Fibroblast of skin of back (primary cell): ENCODE measurements at places on chromosomes 2 and 18.
A peak's percentile ranks its signal among the peaks of the same experiment; 100 is the strongest.

DNA sequence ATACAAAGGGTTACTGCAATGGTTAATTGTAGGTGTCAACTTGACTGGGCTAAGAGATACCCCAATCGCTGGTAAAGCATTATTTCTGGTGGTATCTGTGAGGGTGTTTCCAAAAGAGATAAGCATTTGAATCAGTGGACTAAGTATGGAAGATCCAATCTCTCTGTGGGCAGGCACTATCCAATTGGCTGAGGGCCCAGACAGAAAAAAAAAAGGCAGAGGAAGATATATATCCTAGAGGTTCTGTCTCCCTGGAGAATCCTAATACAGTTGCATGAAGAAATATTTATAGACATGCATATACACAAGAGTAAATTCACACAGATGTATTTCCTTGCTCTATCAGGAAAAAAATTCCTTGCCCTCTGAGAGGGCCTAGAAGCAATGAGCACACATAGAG, 43.9 kb downstream of the TBC1D8 start:
- DNase-seq, result no peak

- DNase-seq, result peak; percentile 40
Measured at GRCh38 chr2:200279857-200280256, 26.6 kb upstream of the SPATS2L start.

DNA sequence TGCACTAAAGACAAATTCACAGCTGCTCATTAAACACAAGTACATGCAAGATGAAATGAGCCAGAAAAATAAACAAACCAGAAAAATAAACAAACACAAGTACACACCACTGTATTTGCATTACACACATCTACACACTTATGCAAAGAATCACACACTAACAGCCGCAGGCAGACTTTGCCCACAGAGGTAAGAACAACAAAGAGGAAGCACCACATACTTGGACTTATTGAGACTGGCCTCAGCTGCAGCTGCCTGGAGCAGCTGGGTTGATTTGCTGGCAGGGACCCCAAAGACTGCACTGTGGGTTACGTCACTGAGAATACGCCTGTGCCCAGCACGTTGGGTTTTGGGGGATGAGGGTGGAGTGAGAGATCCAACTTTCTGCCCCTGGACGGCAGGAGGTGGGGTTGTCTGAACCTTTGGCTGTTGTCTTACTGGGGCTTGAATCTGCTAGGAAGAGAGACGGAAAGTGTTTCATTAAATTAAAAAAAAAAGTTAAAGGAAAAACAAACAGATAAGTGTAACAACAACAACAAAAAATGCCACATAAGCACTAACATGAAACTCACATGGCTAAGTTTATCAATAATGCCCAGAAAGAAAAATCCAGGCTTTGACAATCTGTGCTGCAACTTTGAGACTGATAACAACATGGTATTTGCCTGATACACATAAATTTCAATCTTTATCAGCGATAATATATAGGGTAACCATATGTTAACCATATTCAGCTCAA, 71.9 kb upstream of the NFU1 start:
- DNase-seq, result no peak

- peak; percentile 45 for DNase-seq
Measured at GRCh38 chr18:54671291-54671881, 80.3 kb downstream of the DYNAP start.

DNA sequence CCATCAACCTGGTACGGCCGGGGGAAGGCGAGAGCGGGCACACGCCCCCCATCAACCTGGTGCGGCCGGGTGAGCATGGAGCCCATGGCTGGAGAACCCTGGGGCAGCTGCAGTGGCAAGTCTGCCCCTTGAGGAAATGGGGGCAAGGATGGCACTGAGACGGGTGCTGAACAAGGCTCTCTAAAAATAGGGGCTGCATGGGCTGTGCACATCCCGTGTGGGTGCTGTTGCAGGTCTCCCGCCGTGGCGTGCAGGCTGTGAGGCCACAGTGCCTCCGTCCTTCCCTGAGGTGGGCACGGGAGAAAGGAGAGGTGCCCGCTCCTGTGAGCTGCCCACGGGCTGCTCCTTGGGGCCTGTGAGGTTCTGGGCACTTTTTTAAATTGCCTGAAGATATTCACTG, 99.2 kb downstream of the NFATC1 start:
- DNase-seq, result no peak
